Activated T-cell treated with anti-CD3 and anti-CD28 coated beads, Interleukin-2, amount 50 U/mL, for 4 hours (primary cell): ENCODE measurements at places on chromosomes 1 and 21. TPM values are rescaled to one million over a fixed set of nuclear protein-coding genes. Genes with fewer than 3 reads are reported as not detected.

PRRX1 gene
- total RNA-seq: not detected

CHD1L gene
- 48.4 TPM for total RNA-seq

KCNJ10 gene
- total RNA-seq: 0.32 TPM

CD164L2 gene
- total RNA-seq: not detected

FCRLA gene
- 0.24 TPM for total RNA-seq

CD1B gene
- total RNA-seq: not detected

TTC22 gene
- 2.8 TPM for total RNA-seq

TAS1R1 gene
- total RNA-seq: not detected

LRRC52 gene
- total RNA-seq: not detected

UTS2 gene
- not detected for total RNA-seq

LIN28A gene
- total RNA-seq: 0.37 TPM

HPDL gene
- total RNA-seq: 32.9 TPM

LCK gene
- total RNA-seq: 238 TPM

CENPF gene
- 3.5 TPM for total RNA-seq

CFAP107 gene
- not detected for total RNA-seq

VSIG8 gene
- not detected for total RNA-seq

TMEM51 gene
- 0.27 TPM for total RNA-seq

NCAM2 gene
- not detected for total RNA-seq

CNN3 gene
- total RNA-seq: 1.2 TPM

NECTIN4 gene
- 0.08 TPM for total RNA-seq

IFI44 gene
- 4.4 TPM for total RNA-seq

DEDD gene
- total RNA-seq: 50.7 TPM

KIRREL1 gene
- total RNA-seq: 0.15 TPM

SERINC2 gene
- total RNA-seq: 0.35 TPM

ABCA4 gene
- not detected for total RNA-seq

OR2L2 gene
- total RNA-seq: not detected

GJC2 gene
- 0.53 TPM for total RNA-seq

OSCP1 gene
- total RNA-seq: 0.61 TPM

PM20D1 gene
- total RNA-seq: 0.20 TPM

ZNF670 gene
- total RNA-seq: 3.5 TPM

ROR1 gene
- 0.08 TPM for total RNA-seq

FNBP1L gene
- total RNA-seq: 1.2 TPM

JMJD4 gene
- 45.4 TPM for total RNA-seq

COX20 gene
- total RNA-seq: 53.7 TPM

SYDE2 gene
- total RNA-seq: 2.2 TPM

WDR64 gene
- 0.14 TPM for total RNA-seq

SIM2 gene
- 0.18 TPM for total RNA-seq

ANGPTL3 gene
- total RNA-seq: not detected

TUFT1 gene
- 2.2 TPM for total RNA-seq

OR14A16 gene
- not detected for total RNA-seq

LY9 gene
- total RNA-seq: 8.9 TPM

FAM72B gene
- 2.5 TPM for total RNA-seq

LIPI gene
- not detected for total RNA-seq

PDE4B gene
- 31.5 TPM for total RNA-seq

RGS16 gene
- 38.8 TPM for total RNA-seq

ANXA9 gene
- total RNA-seq: not detected

RNF186 gene
- total RNA-seq: not detected

LAMC2 gene
- total RNA-seq: not detected

SYT6 gene
- total RNA-seq: not detected

INSRR gene
- 0.11 TPM for total RNA-seq

GPR61 gene
- not detected for total RNA-seq

SYCP1 gene
- total RNA-seq: not detected

BGLAP gene
- total RNA-seq: 2.5 TPM

FCRL5 gene
- total RNA-seq: not detected

ADAM30 gene
- not detected for total RNA-seq

ISG20L2 gene
- 63.8 TPM for total RNA-seq

LCA5L gene
- 0.40 TPM for total RNA-seq

GBP7 gene
- total RNA-seq: not detected

BARHL2 gene
- total RNA-seq: not detected
